ENCODE measurements at places on chromosomes 6 and 20. TPM values are rescaled to one million over a fixed set of nuclear protein-coding genes. Genes with fewer than 3 reads are reported as not detected.

Gene TBX18
- total RNA-seq, result 10.1 TPM

Gene LIN28B
- total RNA-seq, result 5.8 TPM

Gene SLC16A10
- 0.18 TPM for total RNA-seq

Gene C20orf204
- 1.9 TPM for total RNA-seq

Gene CTAGE9
- 0.15 TPM for total RNA-seq

Gene HLA-DQB1
- 0.51 TPM for total RNA-seq

Gene SIGLEC1
- total RNA-seq, result 0.03 TPM

Gene INSM1
- 0.05 TPM for total RNA-seq

Gene PPP1R10
- total RNA-seq, result 82.9 TPM

Gene LGSN
- total RNA-seq, result not detected

Gene BTBD3
- total RNA-seq, result 27.6 TPM

Gene GCM1
- total RNA-seq, result not detected

Gene KCNK17
- not detected for total RNA-seq

Gene WFDC13
- not detected for total RNA-seq

Gene SNAP25
- 0.69 TPM for total RNA-seq

Gene TGM3
- total RNA-seq, result not detected

Gene EYA4
- not detected for total RNA-seq

Gene SCUBE3
- 1.6 TPM for total RNA-seq

Gene PANK2
- 40.9 TPM for total RNA-seq

Gene TEAD3
- total RNA-seq, result 10.7 TPM

Gene RNF144B
- 5.6 TPM for total RNA-seq

Gene MARCKS
- 35.3 TPM for total RNA-seq

Gene DCBLD1
- 29.0 TPM for total RNA-seq

Gene ZBTB46
- total RNA-seq, result 15.2 TPM

Gene TENT5A
- 1.7 TPM for total RNA-seq

Gene MRPS10
- total RNA-seq, result 67.6 TPM

Gene SUMO4
- total RNA-seq, result 1.1 TPM

Gene CENPQ
- total RNA-seq, result 5.5 TPM

Gene KHDC1
- 9.6 TPM for total RNA-seq

Gene HLA-DRA
- 1.7 TPM for total RNA-seq

Gene HLA-G
- 0.62 TPM for total RNA-seq

Gene TNNC2
- total RNA-seq, result 0.26 TPM

Gene SEL1L2
- not detected for total RNA-seq

Gene CYP24A1
- 3.0 TPM for total RNA-seq

Gene BLTP3A
- 20.2 TPM for total RNA-seq

Gene DEFB124
- not detected for total RNA-seq

Gene GRIK2
- 6.6 TPM for total RNA-seq

Gene MCCD1
- total RNA-seq, result not detected

Gene IRAK1BP1
- 2.2 TPM for total RNA-seq

Gene CLPSL1
- not detected for total RNA-seq

Gene KCNK5
- 0.77 TPM for total RNA-seq

Gene RANBP9
- total RNA-seq, result 44.5 TPM

Gene NKAIN4
- 5.5 TPM for total RNA-seq

Gene BPIFB3
- total RNA-seq, result not detected

Gene C6orf132
- total RNA-seq, result 12.9 TPM

Gene C6orf141
- total RNA-seq, result 0.15 TPM

Gene CPNE5
- total RNA-seq, result 0.44 TPM

Gene ISM1
- not detected for total RNA-seq

Gene ULBP1
- 3.1 TPM for total RNA-seq

Gene TNF
- 0.64 TPM for total RNA-seq

Gene SRF
- 48.9 TPM for total RNA-seq

Gene SSTR4
- not detected for total RNA-seq

Measured in Panc1 (cell line).